ENCODE measurements at places on chromosomes 12 and 14.
A peak's percentile ranks its signal among the peaks of the same experiment; 100 is the strongest.

- no peak for DNase-seq
Observed at GRCh38 chr12:70985850-70986249, 65.3 kb upstream of the PTPRR start.

DNA sequence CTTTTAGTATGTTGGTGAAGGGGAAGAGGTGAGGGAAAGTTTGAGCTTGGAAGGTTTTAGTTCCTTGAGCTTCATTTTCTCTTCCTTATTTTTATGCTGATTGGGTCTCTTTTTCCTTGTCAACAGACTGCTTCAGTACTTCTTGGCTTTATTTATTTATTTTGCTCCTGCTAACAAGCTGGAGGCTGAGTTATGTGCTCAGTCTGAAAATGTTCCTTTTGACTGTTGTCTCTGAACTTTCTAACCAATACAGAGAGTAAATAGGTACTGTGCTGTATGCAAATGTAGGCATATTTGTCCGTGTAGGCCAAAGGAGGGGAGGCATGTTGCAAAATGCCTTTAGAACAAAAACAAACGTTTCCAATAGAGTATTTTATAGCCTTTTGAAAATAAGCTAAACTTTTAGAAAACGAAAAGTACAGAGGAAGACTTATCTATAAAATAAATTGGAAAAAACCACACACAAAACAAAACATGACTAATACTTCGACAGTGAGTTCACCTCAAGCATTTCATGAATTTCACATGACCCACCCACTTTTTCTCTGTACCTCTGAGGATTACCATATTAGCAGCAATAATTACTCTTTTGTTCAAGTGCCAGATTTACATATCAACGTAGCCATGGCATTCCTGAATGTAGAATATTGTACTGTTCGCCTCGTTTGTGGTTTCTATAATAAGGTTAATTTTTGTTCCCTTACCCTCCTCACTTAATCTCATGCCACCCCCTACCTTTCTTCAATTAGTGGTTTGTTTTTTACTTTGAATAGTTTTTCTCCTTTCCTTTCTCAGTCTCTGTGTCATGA lies 4.7 kb upstream of the CREBL2 start:
- DNase-seq, result no peak

DNA sequence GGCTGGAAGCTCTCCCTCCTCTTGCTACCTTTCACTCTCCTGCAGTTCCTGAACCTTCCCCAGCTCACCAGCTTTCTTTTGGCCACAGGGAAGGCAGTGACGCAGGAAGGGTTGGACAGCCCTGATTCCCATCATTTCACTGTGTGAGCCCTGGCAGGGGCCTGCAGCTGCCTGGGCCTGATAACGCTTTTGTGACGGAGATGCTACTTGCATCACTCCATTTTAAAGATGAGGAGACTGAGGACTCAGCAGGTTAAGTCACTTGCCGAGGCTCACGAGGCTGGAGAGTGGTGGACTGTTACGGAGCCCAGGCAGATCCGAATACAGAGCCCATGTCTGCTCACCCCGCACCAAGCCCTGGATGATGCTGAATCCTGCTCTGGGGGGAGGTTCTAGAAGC lies 145.3 kb downstream of the RBM19 start:
- DNase-seq, result no peak

DNA sequence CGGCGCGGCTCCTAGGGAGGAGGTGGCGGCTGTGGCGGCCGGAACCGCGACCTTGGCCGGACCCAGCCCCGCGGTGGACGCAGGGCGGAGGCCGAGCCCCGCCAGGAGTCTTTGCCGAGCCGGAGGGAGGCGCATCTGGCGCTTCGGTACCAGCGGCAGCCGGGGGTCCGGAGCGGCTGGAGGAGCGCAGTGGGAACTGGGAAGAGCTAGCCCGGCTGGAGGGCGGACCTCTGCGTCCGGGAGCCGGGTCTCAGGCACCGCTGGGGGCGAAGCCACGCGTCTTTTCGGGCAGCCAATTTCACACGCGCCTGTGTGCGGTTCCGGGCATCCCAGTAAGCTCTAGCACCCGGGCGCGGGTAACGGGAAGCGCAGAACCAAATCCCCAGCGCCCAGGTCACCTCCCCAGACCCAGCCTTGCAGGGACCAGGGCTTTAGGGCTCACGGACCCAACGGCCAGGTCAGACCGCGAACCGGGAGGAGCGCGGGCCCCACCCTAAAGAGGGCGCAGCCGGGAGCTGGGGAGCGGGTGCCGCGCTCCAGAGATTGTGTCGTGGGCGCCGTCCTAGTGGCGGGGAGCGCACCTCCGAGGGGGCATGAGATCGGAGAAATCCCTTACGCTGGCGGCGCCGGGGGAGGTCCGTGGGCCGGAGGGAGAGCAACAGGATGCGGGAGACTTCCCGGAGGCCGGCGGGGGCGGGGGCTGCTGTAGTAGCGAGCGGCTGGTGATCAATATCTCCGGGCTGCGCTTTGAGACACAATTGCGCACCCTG lies 89.4 kb downstream of the GALNT8 start:
- DNase-seq, result peak; percentile 51

- DNase-seq, result no peak
Observed at GRCh38 chr12:112823582-112824149, 32.1 kb downstream of the RPH3A start.

DNA sequence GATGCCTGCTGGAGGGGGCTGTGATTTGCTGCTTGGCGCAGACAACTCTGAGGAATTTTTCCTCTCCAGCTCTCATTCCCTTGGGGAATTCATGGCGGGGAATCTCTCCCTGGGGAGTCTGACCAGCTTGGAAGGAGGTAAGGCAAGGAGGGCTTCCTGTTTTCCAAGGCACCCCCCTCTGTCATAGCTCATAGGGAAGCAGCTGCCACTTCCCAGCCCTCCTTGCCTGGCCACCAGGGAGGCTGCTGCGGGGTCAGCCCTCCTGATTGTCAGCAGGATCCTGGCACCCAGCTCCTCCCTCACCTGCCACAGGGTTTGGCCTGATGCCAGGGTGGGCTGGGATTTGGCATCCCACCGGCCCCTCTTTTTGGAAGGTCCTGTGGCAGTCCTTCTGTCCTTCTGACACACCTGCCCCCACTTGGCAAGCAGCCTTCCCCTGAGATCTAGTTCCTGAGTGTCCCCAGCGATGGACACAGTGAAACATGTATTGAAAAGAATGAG lies 74.9 kb downstream of the TSPAN9 start:
- no peak for DNase-seq

DNA sequence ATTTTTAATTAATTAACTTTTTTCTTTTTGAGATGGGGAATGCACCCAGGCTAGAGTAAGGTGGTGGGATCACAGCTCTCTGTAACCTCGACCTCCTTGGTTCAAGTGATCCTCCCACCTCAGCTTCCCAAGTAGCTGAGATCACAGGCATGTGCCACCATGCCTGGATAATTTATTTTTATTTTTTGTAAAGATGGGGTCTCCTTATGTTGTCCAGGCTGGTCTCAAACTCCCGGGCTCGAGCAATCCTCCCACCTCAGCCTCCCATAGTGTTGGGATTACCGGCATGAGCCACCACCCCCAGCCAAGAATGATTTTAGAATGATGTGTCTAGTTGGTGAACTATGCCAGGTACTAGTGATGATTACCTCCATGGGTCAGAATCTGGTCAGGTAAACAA lies 6.6 kb upstream of the LRP10 start:
- no peak for DNase-seq

GRCh38 chr12:122394626-122395194 lies 27.8 kb downstream of the CLIP1 start:
- no peak for DNase-seq

DNA sequence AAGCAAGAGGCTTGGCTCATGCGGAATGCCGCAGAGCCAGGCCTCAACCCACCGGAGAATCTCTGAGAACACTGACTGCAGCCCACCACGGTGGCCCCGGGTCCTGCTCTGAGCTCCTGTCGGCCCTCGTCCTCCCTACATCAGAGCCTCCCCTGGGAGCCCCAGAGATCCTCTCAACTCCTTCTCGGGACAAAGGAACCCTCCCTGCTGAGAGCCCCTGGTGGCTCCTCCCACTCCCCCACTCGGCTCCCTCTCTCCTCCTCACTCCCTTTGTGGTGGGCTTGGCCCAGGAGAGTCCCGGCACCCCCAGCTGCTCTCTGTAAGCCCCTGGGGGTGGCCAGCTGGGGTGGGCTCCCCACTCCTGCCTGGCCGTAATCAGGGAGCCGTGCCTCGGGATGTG lies 11.1 kb upstream of the INF2 start:
- peak; percentile 55 for DNase-seq

- DNase-seq, result no peak
Observed at GRCh38 chr12:20411345-20411744, 43.0 kb downstream of the PDE3A start.

GRCh38 chr14:97921296-97921695 lies 1124.1 kb downstream of the VRK1 start:
- no peak for DNase-seq

- no peak for DNase-seq
Observed at GRCh38 chr14:90519262-90519920, 122.6 kb downstream of the CALM1 start.

GRCh38 chr12:112796067-112796466 lies 4.5 kb downstream of the RPH3A start:
- DNase-seq, result no peak

- DNase-seq, result no peak
Observed at GRCh38 chr12:61993734-61994345, 266.4 kb upstream of the USP15 start.

GRCh38 chr12:51832354-51833107 lies 16.0 kb downstream of the FIGNL2 start:
- DNase-seq, result no peak

DNA sequence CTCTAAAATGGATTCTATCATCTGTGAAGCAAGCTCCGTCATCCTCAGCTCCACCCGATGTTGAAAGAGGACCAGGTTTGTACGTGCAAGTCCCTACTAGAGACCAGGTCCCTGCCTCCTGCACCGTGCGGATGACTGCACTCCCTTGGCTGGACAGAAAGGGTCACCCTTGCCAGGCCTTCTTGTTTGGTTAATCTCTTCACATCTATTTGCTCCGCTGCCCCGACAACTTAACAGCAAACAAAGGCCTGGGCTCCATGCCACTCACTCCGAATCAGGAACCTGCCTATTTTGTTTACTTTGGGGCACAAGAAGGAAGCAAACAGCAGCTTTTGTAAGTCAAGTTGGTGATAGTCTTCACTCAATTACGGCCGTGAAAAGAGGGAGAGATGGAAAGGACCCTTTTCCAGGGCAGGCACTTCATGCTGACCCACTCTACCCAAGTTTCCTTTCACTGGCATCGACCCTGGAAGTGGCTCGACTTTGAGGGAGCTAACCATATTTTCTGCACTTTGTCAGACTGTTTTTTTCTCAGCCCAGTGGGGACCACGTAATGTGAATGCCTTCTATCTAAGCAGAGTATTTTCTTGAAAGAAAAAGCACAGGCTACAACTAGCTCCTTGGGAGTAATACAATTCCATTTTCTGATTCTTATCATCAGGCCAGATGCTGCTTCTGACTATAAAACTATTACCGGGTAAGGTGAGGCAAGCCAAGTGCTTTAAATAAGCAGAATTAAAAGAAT lies 202.6 kb downstream of the FOXN3 start:
- peak; percentile 45 for DNase-seq

GRCh38 chr14:62939970-62940369 lies 105.3 kb downstream of the KCNH5 start:
- DNase-seq, result no peak

DNA sequence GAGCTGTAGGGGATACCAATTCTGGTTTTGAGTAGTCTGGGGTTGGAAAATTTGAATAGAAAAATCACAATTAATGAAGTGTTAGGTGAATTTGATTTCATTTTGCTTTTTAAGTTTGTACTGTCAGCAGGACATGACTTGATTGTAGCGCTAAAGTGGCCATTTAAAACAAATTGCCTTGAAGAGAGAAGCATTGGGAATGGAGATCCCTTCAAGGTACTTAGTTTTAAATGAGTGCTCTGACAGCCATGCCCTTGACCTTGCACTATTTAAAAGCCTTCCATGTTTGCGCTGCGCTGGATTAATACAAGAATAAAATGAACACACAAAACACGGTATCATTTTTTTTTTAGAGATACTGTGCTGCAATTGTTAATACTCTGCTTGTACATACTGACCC lies 345.9 kb downstream of the NAV3 start:
- no peak for DNase-seq

- no peak for DNase-seq
Observed at GRCh38 chr14:56581041-56581727, 1.6 kb downstream of the TMEM260 start.

- no peak for DNase-seq
Observed at GRCh38 chr12:89678225-89678624, 30.4 kb downstream of the ATP2B1 start.

- no peak for DNase-seq
Observed at GRCh38 chr14:79248771-79249170, 962.5 kb downstream of the DIO2 start.

DNA sequence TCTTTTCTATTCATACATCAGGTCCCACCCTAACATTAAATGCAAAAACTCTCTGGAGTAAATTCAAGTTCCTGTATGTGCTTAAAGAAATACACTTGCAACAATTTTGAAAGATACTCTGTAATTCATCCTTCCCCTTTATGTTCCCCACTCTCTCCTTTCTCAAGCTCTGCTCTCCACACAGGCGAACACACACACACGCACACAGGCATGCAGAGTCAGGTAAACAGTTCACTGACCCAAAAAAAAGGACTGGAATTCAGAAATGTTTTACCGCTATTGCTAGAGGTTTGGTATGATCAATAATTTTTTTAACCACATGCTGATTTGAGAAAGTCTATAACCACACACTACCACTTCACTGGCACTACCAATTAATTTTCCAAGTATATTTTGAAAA lies 152.4 kb upstream of the TMCC3 start:
- no peak for DNase-seq

DNA sequence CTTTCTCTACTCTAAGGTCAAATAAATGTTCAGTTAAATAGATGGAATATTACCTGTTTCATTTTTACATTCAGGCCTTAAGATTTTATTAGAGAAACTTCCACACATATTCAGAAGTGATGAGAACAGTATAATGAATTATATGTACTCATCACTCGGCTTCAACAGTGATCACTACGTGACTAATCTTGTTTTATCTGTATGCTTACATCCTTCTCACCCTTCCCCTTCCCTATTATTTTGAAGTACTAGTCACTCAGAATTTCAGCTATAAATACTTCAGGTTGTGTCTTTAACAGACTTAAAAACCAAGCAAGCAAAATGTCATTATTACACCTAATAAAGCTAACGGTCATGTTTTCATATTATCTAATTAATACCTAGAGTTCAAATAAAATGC lies 34.9 kb downstream of the ETV6 start:
- DNase-seq, result no peak

GRCh38 chr12:58007875-58008274 lies 66.5 kb downstream of the ATP23 start:
- DNase-seq, result no peak

DNA sequence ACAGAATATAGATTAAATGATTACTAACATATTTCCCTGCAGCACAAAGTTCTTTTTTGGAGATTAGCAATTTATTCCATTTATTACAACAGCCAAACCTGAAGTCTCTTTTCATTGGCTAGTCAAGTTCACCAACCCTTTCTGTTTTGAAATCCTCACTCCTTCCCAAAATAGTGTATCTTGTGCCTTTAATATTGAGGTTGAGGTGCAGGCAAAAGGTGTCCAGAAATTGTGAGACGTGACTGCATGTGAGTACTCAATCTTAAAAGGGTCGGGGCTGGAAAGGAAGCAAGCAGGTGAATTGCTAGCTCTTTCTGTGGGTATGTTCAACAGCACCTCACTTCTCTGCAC lies 11.1 kb upstream of the FOXN3 start:
- DNase-seq, result no peak
